ENCODE measurements at places on chromosomes 13 and 19. TPM values are rescaled to one million over a fixed set of nuclear protein-coding genes. Genes with fewer than 3 reads are reported as not detected.

The PBX4 gene
- 1.1 TPM for total RNA-seq

The ZNF564 gene
- 4.0 TPM for total RNA-seq

The HSPBP1 gene
- 50.3 TPM for total RNA-seq

The PCDH9 gene
- total RNA-seq, result 5.7 TPM

The LYL1 gene
- 4.8 TPM for total RNA-seq

The ZNF837 gene
- 1.7 TPM for total RNA-seq

The ZNF836 gene
- total RNA-seq, result 8.4 TPM

The S1PR4 gene
- 0.33 TPM for total RNA-seq

The LGALS4 gene
- not detected for total RNA-seq

The GRK1 gene
- not detected for total RNA-seq

The TUBB4A gene
- total RNA-seq, result 58.8 TPM

The LIG4 gene
- total RNA-seq, result 12.4 TPM

The SLAIN1 gene
- 30.3 TPM for total RNA-seq

The KCNN4 gene
- total RNA-seq, result 10.0 TPM

The CPAMD8 gene
- not detected for total RNA-seq

The TUBA3C gene
- not detected for total RNA-seq

The CALR3 gene
- not detected for total RNA-seq

The BEST2 gene
- total RNA-seq, result under 0.01 TPM

The TGFBR3L gene
- not detected for total RNA-seq

The ACER1 gene
- not detected for total RNA-seq

The MCEMP1 gene
- not detected for total RNA-seq

All from melanocyte of skin (primary cell).